ENCODE measurements at places on chromosomes 2 and 18.

DNA sequence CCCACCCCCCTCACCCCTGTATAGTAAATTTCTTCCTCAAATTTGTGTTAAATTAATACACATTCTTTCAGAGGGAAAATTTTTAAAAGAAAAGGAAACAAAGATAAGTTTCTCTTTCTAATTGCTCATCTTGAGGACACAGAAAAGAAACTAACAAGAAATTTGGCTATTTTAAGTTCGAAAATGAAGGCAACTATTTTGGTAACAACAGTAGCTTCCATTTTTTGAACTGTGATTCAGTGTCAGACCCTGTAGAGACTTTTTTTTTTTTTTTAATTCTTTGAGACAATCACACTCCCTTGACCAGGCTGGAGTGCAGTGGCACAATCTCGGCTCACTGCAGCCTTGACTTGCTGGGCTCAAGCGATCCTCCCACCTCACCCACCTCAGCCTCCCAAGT lies 194.9 kb downstream of the SS18 start:
- DNase-seq: no peak

DNA sequence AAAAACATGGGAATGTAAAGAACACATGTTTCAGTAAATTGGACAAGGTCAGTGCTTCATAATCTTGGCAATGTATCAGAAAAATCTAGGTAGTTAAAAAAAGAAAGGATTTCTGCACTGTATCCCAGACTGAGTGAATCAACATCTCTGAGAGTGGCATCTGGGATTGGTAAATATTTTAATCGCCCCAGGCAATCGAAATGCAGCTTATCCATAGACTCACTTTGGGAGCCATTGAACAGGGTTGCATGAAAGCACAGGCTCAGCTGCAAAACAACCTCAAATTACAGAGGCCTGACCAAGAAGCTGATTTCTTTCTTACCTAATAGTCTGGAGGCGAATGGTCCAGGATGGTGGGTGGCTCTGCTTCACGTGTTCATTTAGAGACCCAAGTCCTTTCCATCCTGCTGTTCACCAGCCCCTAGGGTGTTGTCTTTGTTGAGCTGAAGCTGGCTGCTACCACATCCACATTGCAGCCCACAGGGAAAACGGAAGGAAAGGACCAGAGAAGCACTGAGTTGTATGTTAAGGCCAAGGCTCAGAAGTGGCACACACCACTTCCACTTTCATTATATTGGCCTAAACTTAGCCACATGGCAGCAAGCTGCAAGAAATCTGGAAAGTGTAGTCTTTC lies 59.0 kb downstream of the MOGAT1 start:
- DNase-seq: no peak

- DNase-seq: no peak
These were observed 4.1 kb downstream of the ZEB2 start for GRCh38 chr2:144515696-144516410.

DNA sequence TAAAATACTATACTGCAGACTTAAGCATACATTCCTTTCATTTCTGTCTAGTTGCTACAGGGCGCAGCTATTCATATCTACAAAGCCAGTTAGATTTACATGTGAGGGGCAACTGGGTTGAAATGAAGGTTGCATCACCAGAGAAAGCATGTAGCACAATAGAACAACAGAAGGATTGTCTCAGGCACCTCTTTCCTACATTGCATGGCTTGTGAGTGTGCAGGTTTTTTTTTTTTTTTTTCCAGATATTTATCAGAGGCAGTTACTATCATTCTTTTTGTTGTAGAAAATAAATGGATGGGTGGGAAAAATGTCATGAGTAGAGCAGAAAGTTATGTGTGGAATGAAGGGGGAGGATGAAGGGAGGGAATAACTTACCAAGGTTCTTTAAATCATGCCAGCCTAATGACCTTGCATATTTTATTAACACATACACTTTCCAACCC lies 86.8 kb downstream of the ERBB4 start:
- DNase-seq: no peak

- DNase-seq: no peak
These were observed 183.1 kb upstream of the HNRNPA3 start for GRCh38 chr2:177029501-177029900.

GRCh38 chr2:223494942-223495341 lies 107.2 kb downstream of the SCG2 start:
- no peak for DNase-seq

GRCh38 chr2:37784071-37784758 lies 112.8 kb upstream of the CDC42EP3 start:
- DNase-seq: no peak

GRCh38 chr2:207558079-207558491 lies 28.3 kb downstream of the CREB1 start:
- no peak for DNase-seq

DNA sequence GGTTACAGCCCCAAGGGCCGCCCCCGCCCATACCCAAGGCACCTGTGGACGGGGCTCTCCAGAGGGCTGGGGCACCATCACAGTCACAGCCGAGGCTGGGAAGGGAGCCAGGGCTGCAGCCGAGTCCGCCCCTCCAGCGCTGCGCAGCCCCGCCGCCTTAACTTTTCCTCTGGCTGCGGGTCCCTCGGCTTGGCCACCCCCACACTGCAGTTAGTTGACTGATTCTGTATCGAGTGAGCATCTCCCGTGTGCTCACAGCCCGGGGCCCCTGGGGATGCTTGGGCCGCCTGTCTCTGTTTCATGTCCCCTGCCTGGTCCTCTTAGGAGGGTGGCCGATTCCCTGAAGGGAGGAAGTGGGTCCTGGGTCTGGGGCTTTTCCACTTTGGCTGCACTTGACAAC lies 33.7 kb downstream of the EMILIN2 start:
- no peak for DNase-seq

GRCh38 chr2:175599966-175600831 lies 401.9 kb downstream of the LNPK start:
- DNase-seq: no peak

DNA sequence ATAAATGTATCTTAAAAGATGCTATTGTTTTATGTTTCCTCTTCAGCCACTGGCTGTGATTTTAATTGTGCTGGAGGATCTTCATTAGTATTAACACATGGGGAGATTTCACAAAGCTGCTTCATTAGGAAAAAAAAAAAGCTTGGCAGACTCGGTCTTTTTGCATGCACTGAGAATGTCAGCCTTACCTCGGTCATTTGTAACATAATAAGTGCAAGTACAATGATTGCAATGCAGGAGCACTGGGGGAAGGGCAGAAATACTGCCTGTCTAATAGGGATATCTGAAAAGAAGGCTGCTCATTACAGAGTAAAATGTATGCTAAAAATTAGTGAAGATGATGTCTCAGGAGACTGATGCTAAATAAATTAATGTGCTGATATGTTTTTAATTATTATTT lies 1.3 kb upstream of the BAZ2B start:
- no peak for DNase-seq

GRCh38 chr2:173903601-173904394 lies 61.4 kb downstream of the SP3 start:
- DNase-seq: no peak

- DNase-seq: no peak
These were observed 841.0 kb upstream of the ID2 start for GRCh38 chr2:7840651-7841380.

GRCh38 chr18:7658701-7659100 lies 91.6 kb downstream of the PTPRM start:
- DNase-seq: no peak

DNA sequence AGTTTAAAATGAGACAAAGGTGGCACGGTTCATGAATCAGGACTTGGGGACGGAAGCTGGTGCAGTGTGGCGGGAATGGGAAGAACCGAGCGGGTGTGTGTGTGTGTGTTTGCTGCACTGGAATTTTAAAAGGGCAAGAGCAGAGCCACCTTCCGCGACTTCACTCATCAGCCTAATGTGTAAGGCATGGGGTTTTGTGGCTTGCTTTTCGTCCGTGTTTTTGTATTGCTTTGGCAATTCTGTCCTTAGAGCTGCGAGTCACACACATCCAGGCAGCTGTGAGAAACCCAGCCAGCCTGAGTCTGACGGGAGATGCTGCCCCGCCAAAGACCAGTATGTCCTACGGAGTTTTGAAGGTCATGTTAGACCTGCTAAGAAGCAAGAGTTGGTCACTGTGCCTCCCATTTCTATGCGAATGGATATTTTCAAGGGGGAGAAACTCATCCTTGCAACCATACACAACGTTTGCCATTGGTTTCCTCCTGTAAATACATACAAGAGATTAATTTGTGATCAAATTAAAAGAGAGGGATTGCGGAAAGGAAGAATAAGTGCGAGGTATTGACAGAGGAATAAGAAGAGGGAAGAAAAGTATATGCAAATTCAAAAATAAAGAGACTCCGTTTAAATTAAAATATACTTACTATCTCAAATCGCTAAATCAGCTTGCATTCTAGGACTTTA lies 665 bp upstream of the CACNB4 start:
- no peak for DNase-seq

DNA sequence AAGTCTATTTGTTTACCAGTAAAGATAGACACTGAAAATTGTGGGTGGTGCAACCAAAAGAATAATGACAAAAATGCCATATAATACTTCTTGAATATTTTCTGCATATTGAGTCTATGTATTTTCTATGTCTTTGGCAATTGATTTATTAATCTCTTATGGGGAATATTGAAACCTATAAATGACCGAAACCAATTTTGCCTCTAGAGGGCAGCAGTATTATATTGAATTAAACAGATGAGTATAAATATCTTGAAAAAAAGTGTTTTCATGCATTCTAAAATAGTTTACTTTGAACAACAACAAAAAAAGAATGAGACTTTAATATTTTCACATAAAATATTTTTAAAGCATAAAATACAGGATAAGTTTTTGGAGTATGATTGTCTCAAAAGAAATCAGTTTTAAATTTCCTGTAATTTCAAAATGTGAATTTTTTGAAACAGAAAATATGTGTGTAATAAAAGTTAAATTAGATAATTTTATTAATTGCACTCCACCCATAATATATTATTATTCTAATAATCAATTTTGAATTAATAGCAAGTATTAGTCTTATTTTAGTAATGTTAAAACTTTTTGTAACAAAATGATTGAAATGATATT lies 49.9 kb upstream of the CALCRL start:
- DNase-seq: no peak

DNA sequence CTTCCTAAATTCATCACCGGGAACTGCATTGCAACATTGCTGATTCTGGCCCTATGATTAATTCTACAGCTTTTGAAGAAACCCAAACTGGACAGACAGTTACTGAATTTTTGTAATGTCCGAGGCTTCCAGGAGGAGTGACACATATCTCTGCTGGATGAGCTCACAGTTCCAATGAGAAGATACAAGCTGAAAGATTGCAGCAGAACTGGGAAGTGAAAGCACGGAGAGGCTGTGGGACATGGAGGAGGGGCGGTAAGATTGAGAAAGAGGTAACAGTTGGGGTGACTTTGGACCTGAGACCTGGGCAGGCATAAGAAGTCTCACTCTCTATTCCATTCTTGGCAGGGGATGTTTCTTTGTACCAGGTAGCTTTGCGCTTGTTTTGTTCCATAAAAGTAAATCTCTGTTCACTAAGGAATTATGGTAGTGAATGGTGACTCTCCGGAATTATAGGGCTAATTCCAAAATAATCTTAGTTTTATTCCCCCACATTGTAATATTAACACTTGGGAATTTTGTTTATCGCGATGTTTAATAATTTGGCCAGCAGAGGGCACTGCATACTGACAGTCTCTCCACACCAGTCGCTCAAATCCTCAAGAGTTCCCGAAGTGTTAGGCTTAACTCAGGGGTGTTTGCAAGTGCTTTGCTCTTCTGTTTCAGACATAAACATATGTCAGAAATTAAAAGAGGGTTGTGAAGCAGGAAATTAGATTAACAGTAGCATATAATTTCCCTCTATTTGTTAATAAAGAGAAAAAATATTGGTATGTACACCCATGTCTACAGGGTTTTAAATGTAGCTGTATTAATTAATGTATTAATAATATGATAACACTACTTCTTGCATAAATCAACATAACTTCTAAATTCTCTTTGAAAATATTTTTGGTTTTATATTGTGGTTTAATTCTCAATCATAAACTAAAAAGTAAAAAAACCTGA lies 201.4 kb downstream of the SOCS6 start:
- DNase-seq: no peak

- no peak for DNase-seq
These were observed 109.7 kb upstream of the SP3 start for GRCh38 chr2:174074831-174075230.

- no peak for DNase-seq
These were observed 70.8 kb upstream of the FSHR start for GRCh38 chr2:49225126-49225525.

GRCh38 chr2:3302751-3303582 lies 74.7 kb downstream of the EIPR1 start:
- DNase-seq: no peak

DNA sequence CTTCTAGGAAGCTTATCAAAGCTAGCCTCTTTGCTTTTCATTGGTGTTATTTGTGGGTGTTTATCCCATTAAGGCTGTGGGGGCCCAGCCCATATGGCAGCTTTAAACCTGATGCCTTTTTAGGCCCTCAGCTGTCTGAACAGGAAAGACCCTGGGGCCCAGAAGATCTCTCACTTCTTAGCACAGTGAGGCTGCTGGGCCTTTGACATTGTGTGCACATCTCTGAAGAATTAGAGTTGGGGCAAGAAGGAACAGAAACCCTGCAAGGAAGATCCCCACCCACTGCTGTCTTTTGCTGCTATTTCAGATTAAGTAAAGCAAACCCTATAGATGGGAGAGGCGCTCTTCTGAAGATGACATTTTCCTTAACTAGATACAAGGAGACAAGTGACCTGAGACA lies 250.0 kb downstream of the SMAD2 start:
- no peak for DNase-seq

- no peak for DNase-seq
These were observed 12.9 kb downstream of the FZD7 start for GRCh38 chr2:202046572-202046971.

- no peak for DNase-seq
These were observed 122.3 kb downstream of the ASB1 start for GRCh38 chr2:238548902-238549462.

- DNase-seq: no peak
These were observed 39.1 kb downstream of the FN1 start for GRCh38 chr2:215396595-215397313.

- DNase-seq: no peak
These were observed 19.9 kb downstream of the TOGARAM2 start for GRCh38 chr2:29000956-29001355.

DNA sequence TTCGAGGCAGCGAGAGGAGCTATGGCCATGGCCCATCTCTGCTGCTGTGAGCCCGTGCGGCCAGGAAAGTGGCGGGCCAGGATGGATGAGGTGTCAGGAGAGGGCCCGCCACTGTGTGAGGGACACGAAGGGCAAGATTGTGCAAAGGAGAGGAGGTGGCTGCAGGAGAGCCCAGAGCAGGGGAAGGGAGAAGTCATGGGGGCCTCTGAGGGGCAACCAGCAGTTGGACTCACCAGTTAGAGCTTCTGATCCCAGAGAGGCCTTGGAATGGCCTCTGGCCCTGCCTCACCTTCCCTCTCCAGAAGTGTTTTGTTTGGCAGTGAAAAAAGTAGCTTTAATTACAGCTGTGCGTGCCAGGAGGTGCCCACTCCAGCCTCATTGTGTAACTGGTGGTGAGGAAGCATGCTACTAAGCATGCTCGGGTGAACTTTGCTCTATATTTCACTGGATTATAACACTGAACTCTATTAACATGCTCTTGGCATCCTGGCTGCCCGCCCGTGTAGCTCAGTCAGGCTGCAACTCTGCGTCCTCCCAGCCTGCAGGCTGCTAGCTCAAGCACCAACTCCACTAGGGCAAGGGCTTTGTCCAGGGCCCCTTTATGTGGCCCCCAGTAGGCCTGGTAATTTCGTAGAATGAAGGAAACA lies 34.2 kb downstream of the IMPA2 start:
- DNase-seq: no peak

All from activated naive CD4-positive, alpha-beta T cell (primary cell).